Bone marrow (tissue), 2 donors: ENCODE measurements at places on chromosomes 3 and 15.

GRCh38 chr3:159128628-159129027 is 326.8 kb downstream of the MFSD1 start:
- no peak for DNase-seq

DNA sequence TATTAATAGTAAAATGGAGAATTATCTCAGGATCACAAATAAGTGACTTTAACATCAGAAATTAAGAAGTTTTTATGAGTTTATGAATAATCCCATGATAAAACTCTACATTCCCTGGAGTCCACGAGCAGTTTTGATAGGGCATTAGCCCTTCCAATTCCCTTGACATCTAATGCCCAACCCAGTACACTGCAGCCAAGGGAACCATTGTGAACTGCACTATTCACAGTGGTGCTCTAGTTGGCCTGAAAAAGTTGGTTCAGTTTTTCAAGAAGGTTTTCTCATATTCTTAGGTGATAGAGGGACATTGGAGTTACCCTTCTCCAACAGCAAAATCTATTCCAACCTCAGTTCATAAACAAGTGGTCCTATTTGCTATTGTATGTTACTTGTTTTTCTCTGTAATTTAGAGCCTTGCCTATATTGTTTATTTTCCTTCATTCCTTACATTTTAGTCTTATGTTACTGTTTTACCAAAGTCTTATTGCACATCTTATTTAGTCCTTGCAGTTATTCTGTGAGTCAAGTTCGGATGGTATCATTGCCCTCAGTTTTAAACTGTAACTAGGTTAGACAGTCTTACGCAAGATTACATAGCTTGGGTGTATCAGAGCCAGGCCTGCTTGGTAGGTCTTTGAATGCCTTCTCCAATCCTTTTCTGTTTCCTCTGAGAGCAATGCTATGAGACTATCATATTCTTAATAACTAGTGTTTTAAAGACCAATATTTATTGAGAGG is 57.9 kb upstream of the SAMMSON start:
- DNase-seq, result no peak

DNA sequence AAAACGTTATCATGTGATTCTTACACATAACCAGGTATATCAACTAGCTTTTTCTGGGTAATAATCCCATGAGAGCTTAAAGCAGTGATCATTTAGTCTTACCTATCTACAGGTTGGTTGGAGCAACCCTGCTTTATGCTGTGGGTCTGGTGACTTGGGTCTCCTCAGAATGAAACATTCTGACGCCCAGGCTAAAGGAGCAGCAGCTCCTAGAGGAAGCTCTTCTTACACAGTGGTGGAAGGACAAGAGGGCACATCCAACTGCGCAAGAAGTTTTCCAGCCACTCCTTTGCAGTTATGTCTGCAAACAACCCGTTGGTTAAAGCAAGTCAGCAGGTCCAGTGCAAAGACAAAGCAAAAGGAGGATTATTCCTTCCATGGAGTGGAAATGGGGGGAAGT is 377.5 kb downstream of the EDEM1 start:
- no peak for DNase-seq

DNA sequence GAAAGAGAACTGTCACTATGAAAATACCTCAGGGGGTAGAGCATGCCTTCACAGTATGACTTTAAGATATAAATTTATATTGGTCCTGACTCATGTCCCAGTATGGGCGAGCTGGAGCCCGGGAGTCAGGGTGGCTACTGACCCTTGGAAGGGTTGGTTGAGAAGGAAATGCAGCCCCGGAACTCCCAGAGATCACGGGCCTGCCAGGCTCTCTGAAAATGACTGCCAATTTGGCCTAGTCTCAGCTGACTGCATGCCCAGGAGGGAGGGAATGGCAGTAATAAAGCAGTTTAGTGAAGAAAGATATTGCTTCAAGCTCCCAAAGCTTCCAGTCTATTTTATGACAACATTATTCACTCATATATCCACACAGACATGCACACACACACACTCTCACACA is 299.0 kb downstream of the NR2F2 start:
- DNase-seq, result no peak

DNA sequence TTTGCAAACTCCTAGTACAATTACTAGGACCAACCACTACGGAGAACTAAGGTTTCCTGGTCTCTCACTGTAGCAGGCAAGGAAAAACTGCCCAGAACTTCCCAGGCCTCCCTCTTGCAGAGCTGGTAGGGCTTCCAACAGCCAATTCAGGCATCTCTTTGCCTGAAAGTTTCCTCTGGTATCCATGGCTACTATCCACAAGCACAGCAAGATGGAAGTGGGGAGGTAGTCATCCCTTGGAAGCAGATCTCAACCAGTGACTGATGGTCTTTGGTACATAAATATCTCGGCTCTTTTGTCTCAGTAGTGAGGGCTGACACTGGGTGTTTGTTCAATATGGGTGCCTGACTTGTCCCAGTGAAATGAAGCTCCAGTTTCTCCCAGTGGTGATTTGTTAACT is 201.3 kb upstream of the MRPL3 start:
- no peak for DNase-seq

- DNase-seq, result no peak
Measured at GRCh38 chr3:23450051-23450450, 246.9 kb downstream of the UBE2E2 start.

DNA sequence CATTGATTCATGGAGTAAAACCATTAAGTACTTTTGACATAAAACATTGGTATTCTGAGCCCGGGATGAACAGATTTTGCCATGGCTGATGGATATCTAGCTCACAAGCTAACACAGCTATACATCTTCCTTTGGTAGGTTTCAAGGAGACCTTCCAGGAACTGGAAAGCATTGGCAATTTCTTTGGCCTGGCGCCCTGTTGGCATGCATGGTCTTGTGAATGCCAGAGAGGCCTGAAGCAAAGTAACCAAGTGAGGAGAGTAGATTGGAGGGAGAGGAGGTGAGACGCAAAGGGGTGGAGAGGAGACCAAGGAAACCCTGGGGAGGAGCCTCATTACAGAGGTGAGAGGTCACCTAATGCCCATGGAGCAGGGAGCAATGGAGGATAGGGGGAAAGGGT is 67.2 kb downstream of the SQOR start:
- DNase-seq, result no peak

DNA sequence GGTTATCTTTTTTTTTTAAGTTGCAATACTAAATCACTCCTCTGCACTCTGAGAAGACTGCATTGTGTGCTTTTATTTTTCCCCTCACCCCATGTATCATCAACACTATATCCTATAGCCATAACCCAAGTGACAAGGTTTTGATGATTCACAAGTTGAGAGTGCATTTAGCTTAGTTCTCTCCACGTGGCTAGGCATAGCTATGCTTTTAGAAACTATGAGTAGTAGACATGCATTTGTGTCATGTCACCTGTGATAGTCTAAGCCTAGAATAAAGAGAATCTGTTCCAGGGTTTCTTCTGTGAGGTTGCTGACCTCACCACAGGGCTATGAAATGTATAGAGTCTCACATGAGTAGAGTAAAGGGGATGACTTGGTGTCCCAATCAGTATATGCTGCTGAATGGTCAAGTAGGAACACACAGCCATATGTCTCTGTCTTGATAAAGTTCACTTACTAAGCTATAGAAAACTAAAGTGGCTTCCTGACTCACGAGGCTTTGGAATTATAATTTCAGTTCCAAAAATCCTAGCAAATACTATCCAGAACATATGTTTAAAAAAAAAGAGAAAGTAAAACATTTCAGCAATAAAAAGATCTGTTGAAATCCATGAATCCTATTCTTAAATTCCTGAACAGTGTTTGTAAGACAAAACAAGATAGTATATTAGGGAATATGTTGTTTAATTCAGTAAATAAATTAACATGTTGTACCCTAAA is 206.3 kb downstream of the LSAMP start:
- no peak for DNase-seq

DNA sequence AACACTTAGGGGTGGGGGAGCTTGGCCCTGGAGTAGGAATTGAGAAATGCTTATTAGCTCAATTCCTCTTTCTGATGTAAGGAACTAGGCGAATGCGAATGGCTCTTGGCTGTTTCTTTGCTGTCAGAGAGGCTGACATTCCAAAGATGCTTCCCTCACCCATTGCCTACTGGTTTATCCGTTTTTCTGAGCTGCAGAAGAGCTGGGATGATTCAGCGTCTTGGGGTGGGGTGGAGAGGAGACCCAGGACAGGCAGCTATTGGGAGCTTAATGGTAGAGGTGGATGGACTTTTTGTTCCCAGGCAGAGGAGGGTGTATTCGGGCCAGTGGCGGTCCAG is 9.8 kb downstream of the PLEKHO2 start:
- no peak for DNase-seq

GRCh38 chr15:91223863-91224262 is 123.8 kb downstream of the SV2B start:
- DNase-seq, result no peak

DNA sequence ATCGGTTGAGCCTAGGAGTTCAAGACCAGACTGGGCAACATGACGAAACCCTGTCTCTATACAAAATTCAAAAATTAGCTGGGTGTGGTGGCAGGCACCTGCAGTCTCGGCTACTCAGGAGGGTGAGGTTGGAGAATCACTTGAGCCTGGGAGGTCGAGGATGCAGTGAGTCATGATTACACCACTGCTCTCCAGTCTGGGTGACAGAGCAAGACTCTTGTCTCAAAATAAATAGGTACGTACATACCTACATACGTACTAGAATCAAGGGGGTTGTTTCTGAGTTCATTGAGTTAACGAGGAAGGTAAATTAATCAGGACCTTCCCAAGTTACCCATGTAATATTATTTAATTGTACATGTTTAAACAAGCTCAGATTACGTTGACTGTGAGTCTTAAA is 97.5 kb downstream of the CHL1 start:
- no peak for DNase-seq

DNA sequence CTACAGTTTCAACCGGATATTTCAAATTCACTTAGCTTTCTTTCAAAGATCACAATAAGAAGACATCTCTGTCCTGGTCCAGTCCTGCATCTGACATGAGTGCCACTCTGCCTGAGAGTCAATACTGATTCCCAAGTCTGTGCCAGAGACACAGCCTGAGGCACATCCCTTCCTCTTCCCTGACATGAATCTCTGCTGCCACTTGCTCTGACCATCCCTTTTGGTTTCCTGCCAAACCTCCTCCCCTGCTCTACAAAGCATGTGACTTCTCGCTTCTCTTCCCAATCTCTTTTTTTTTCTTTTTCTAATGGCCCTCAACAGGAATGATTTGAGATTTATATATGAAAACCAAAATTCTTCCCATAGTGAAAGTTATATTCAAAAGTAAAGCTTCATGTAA is 117.9 kb downstream of the MECOM start:
- DNase-seq, result no peak

GRCh38 chr15:93179700-93180102 is 90.7 kb upstream of the RGMA start:
- no peak for DNase-seq

GRCh38 chr15:36004891-36005490 is 459.0 kb upstream of the DPH6 start:
- DNase-seq, result no peak

DNA sequence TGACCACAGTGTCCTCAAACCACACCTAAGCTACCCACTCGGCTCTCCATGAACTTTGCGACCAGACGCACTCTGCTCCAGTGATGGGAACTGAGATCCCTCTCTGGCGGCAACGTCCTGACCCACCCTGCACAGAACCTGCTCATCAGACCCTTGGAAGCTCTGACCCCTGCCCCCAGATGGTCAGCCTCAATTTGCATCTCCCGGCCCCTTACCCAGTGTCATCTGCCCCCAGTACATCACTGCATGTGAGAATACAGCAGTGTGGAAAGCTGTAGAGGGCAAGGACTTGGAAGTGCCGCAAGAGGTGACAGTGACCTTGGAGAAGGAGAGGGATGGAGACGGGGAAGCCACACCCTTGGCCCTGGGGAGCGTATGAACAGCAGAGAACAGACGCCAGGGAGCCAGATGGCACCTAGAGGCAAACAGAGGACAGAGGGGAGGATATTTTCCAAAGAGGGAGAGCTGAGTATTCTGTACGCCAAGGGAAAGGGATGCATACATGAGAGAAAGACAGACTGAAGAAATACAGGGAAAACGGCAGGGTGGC is 192.0 kb downstream of the XXYLT1 start:
- no peak for DNase-seq

DNA sequence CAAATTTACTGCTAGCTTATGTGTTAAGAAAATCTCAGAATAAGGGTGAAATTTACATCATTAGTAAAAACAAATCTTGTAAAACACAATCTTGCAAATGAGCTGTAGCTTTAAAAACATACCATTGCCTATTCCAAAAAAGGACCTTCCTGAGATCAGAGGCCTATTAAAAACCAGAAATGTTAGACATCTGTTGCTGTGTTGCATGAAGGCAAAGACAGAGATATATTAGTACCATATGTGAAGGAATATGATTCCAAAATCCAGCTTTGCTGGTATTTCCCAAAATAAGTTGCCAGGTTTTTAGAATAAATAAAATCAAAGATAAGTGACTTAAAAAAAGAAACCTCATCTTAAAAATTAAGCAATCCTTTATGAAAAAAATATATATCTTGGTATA is 504.1 kb upstream of the CDIN1 start:
- no peak for DNase-seq

GRCh38 chr15:66498501-66499386 is 1.2 kb upstream of the SNAPC5 start:
- peak; percentile 36 for DNase-seq

DNA sequence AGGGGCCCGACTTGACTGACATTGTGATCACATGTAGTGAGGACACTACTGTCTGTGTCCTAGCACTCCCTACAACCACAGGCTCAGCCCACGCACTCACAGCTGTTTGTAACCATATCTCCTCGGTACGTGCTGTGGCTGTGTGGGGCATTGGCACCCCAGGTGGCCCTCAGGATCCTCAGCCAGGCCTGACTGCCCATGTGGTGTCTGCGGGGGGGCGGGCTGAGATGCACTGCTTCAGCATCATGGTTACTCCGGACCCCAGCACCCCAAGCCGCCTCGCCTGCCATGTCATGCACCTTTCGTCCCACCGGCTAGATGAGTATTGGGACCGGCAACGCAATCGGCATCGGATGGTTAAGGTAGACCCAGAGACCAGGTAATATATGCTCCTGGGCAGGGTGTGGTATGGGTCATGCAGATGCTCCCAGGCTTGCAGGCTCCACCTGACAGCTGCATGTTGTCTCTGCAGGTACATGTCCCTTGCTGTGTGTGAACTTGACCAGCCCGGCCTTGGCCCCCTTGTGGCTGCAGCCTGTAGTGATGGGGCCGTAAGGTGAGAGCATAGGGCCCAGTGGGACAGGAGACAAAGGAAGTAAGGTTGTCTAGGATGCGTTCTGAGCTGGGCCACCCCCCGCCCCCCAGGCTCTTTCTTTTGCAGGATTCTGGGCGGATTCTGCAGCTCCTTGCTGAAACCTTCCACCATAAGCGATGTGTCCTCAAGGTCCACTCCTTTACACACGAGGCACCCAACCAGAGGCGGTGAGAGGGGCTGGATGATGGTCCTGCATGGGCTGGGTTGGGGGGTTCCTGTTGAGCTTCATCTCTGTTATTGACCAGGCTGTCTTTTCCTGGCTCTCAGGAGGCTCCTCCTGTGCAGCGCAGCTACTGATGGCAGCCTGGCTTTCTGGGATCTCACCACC is 4.4 kb downstream of the DALRD3 start:
- peak; percentile 19 for DNase-seq
